Activated CD8-positive, alpha-beta T cell treated with anti-CD3 and anti-CD28 coated beads, Interleukin-2, amount 10 ng/mL, durations not matched to agents 7 days and 5 days (primary cell): ENCODE measurements at places on chromosomes 5 and 9.

DNA sequence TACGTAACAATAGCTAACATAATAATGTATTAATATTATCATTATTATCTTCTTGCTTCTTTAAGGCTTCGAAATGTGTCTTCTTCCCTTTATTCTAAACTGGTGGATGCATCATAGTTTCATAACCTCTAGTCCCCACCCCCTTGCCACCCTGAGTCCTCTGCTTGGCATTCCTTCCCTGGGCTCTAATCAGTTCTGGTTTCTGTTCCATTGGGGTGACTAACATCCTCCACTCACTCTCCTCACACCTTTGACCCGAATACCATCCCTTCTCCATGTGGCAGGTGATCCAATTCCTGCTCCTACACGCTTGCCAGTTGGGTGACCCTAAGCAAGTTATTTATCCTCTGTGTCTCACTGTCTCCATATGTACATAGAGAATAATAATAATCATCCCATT, 286.1 kb downstream of the TRPM3 start:
- no peak for DNase-seq

DNA sequence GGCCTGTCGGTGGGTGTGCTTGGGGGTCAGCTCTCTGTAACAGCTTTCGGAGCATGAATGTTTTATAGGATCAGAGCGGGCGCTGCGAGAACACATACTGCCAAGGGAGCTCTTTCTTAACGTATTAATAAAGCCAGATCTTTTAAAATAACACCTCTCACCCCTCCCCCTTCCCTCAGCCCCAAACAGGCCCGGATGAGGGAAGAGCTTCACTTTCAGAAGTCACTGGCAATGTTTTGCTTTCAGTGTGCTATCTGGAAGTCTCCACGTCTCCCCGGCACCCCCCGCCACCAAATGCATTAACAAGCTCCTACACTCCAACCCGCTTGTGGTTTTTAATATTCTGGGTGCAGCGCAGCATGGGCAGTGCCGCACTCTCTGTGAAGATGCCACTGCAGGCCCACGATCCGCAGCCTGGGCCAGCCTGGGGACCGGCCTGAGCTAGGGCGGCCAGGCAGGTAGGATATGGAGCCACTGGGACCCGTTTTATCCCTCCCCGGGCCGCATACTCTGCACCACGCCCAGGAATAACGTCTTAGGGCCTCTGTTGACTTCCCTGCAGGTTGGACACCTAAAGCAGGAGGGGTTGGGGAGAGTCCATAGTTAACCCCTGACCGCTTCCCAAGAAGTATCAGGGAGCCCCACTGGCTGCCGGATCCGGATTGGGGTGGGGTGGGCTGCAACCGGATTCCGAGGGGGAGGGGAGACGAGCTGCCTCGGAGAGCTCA, 12.6 kb downstream of the NR2F1 start:
- DNase-seq: no peak

DNA sequence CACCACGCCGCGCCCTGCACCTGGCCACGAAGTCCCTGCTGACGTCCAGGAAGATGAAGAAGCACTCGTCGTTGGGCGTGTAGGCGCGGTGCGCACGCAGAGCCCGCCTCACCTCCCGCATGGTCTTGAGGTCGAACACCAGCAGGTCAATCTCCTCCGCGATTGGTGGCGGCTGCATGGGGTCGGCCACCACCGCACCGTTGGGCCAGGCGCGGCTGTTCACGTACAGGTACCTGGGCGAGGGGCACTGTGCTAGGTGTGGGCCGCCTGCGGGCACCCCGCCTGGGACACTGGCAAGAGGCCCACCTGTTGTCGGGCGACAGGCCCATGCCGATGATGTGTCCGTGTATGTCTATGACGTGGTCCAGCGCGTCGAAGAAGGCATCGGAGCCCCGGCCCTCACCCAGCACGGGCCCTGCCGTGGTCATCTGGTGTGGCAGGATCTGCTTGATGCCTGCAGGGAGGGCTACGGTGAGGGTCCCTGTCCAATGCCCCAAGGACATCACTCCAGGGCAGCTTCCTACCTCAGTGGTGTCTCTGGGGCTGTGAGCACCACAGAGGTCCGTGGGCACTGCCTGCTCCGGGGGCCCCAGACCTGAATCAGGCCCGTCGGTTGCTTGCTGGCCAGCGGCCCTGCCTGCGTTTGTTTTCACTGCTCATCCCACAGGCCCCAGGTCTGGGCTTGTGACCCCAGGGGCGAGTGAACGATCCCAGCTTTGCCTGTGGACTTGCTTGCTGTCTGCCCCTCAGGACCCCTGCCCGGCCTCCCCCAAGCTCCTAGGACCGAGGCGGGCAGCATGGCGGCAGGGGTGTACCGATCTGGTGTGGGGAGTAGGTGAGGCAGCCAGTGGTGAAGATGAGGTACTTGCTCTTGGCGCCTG, 3.1 kb downstream of the FBXW5 start:
- DNase-seq: no peak

- DNase-seq: no peak
Observed at GRCh38 chr9:117403403-117403811, 11.4 kb downstream of the ASTN2 start.

DNA sequence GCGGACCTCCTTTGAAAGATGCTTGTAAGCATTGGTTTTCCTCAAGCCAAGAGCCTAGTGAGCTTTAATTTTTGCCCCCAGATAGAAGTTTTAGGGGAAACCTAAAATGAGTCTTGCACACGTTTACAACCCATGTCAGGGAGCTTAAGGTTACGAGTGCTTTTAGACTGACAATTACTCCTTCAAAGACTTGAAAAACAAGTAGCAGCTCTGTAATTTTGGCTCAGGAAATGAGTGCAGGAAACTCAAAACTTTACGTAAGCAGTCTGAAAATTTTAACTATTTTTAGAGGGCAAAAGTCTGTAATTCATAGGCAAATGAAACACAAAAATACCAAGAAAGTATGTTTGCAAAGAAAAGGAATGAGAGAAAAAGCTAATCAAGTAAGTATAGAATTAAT, 36.8 kb downstream of the UBE2QL1 start:
- no peak for DNase-seq

DNA sequence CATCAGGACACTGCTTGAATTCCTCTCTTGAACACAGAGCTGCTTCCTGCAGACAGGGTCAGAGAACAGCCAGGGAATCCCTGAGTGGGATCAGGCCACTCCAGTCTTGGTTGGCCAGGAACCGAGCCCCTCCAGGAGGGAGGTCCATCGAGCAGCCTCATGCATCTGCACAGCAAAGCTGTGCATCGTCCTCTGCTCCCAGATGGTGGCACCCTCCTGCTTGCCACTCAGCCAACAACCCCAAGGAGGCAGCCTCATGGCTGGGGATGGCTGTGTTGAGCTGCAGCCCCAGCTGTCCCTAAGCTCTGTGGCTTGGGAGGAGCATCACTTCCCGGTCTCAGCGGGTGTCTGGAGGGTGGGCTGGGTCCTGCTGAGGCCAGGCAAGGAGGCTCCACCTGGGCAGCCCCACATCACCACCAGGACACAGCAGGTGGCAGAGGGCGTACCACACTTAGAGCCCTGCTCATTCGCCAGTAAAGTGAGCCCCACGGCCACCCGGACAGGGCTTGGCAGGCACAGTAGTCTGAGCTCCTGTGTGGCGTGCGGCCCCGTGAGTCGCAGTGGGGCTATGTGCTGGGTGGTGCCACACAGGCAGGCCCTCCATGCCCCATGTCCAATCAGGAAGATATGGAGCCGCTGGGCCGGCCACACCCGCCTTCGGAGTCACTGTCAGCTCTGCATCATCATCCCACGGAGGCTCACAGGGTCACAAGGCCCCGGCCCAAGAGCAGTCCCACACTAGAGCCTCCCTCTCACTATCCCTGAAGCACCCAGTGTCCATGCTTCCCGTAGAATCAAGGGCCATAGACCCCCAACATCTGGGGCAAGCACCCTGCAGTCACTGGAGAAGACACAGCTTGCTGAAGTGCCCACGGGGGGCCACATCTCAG, 11.9 kb downstream of the LPCAT1 start:
- no peak for DNase-seq

GRCh38 chr9:36436909-36437308, 36.8 kb upstream of the RNF38 start:
- no peak for DNase-seq

DNA sequence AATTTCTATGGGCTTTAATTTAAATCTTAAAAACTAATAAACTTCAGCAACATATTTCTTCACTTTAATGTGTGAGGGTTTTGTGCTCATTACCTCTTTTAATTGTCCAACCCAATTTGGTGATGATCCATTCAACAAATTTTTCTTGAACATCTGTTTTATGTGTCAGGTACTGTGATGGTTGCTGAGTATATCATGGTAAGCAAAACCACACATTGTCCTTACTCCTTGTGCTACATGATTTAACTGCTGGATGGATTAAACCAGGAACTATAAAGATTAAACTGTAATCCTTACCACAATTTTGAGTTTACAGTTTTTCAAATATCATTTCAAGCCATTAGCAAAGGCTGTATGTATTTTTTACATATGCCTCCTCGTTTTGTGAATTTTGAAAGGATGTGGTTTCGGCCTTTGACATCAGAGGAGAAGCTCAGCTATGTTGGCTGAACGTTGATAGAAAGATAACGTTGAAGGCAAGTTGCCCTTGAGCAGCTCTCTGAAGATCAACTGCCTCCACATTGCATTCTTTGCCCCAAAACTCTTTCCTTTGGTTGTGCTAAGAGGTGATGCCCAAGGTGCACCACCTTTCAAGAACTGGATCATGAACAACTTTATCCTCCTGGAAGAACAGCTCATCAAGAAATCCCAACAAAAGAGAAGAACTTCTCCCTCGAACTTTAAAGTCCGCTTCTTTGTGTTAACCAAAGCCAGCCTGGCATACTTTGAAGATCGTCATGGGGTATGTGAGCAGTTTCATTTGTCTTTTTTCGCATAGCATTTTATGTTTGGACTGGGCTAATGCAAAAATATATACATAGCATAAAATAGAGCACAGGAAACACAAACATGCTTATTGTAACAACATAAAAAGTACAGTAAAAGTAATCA, at the start of gene ITK:
Gene ITK, plus strand, starts transcription at position 467 of the 891 bp plus-strand sequence. Its CDS starts 138 bp downstream, at position 605.
- peak; percentile 80 for DNase-seq

- peak; percentile 59 for DNase-seq
Observed at GRCh38 chr9:9942764-9943424, 669.9 kb downstream of the PTPRD start.

GRCh38 chr9:130589754-130590153, 10.4 kb downstream of the FUBP3 start:
- no peak for DNase-seq

DNA sequence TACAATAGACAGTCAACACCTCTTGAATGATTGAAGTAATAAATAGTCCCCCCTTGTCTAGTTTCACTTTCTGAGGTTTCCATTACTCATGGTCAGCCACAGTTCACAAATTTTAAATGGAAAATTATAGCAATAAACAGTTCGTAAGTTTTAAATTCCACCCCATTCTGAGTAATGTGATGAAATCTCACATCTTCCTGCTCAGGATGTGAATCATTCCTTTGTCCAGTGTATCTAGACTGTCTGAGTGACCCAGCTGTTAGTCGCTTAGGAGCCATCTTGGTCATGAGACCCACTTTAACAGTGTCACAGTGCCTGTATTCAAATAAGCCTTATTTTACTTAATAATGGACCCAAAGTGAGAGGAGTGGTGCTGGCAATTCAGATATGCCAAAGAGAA, 311.6 kb upstream of the PRR16 start:
- no peak for DNase-seq

- DNase-seq: peak; percentile 74
Observed at GRCh38 chr5:126780165-126780827, 3.4 kb downstream of the LMNB1 start.

- no peak for DNase-seq
Observed at GRCh38 chr9:72622186-72622585, 100.8 kb downstream of the TMC1 start.

DNA sequence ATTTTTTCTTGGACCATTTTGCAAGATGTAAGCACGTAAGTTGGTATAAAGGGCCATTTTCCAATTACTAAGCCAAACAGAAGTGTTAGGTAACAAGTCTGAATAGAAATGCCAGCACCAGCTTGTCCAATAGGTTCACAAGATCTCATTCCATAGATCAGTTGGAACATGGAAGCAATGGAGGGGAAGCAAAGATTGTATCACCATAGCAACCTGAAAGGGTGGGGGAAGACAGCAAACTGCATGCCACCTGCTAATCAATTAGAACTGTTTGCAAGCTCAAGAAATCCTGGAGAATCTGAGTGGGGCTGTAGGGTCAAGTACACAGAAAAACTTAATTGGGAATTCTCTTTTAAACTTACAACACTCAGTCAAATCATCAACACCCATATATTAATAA, 264.9 kb upstream of the EFNA5 start:
- DNase-seq: no peak

DNA sequence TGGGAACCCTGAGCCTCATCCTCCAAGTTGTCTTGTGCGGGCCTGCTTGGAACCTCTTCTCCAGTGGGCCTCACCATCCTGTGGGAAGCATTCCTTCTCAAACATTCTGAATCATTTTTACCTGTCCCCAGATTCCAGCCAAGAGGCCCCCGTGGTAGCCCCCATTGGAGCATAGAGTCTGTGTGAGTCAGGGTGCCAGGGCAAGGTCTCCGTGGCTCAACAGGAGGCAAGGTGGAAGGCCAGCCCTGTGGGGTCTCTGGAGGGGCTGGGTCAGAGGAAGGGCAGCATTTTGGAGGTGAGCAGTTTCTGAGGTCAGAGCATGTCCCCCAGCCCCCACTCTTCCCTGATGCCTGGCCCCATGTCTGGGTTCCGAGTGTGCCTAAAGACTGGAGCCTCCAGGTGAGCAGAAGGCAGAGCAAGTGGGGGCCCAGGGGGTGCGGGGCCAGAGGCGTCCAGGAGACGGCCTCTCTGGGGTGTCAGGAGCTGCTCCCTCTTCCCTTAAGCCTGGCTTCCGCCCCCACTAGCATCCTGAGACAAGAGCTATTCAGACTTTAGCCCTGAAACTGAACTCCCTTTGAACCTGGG, 2.1 kb downstream of the CACNA1B start:
- no peak for DNase-seq

GRCh38 chr9:15160673-15161072, 146.3 kb downstream of the TTC39B start:
- DNase-seq: no peak

GRCh38 chr9:79524266-79524665, 47.5 kb upstream of the TLE4 start:
- DNase-seq: no peak

- DNase-seq: no peak
Observed at GRCh38 chr9:103427696-103428095, 432.6 kb downstream of the CYLC2 start.

DNA sequence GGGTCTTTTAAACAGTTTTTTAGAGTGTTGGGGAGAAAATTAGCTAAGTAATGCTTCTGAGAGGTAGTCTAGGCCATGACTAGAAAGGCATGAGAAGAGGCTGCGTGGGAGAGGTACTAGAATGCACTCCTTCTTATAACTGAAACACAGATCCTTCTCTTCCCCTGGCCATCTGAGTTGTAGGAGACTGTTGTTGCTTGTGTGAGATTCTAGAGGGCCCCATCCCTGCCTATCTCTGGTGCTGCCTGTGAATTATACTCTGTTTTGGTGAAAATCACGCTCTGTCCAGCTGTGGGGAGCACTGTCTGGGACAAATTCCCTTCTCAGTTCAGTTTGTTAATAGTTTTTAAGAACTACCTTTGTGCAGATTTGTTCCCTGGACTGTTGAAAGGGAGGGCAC, 37.5 kb downstream of the MAP1B start:
- DNase-seq: no peak
